Hepatocyte (in vitro differentiated cells): ENCODE measurements at places on chromosomes 11 and 22. TPM values are rescaled to one million over a fixed set of nuclear protein-coding genes. Genes with fewer than 3 reads are reported as not detected.

EFCAB6 gene
- polyA plus RNA-seq = 0.59 and 2.7 TPM in 2 replicates

LYVE1 gene
- polyA plus RNA-seq = 2.9 and 4.3 TPM in 2 replicates

SHISAL1 gene
- polyA plus RNA-seq = 0.36 and 0.66 TPM in 2 replicates

GPR83 gene
- 0.39 TPM in 1 of 2 replicates, not detected in the other for polyA plus RNA-seq

DNA sequence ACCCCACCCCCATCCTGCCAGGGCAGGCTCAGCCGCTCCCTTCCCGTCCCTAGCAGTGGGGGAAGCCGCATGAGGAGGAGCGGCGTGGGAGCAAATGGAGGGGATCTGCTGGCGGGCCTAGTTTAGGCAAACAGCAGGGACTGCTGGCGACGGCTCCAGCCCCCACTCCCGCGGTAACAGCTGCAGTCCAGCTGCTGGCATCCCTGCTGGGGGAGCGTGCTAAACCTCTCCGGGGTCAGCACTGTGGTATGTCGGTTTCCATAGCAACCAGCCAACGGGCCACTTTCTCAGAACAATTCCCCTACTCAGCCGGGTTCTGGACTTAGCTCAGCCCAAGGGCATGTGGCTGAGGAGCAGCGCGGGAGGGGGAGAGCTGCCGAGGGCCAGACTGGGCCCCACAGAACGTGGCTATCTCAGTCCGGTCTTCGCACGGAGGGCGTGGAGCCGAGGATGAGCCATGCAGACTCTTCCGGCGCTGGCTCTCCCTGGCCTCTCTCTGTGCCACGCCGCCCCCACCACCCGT is 98.8 kb downstream of the PKNOX2 start:
- DNase-seq = peak; percentile 91

GRCh38 chr11:31233425-31233824 is 136.1 kb downstream of the DCDC1 start:
- DNase-seq = peak; percentile 11

- no peak for DNase-seq
Measured at GRCh38 chr11:70547386-70547785, 149.1 kb downstream of the CTTN start.

DNA sequence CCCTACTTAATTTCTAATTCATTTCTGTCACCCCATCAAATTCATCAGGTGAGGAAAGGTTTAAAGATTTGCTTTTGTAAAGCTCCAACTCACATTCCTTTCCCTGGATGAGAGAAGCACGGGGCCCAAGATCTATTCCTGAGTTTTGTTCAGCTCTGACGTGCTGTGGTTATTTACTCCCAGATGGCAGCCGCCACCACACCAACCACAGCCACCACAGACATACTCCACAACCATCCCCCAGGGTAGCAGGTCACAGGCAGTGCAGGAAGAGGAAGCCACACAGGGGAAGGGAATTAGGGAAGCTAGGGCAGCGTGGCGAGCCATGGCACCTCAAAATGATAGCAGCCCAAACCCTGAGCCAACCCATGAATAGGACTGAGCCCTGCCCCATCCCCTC is 63.5 kb upstream of the CSNK2A3 start:
- DNase-seq = no peak
